ENCODE measurements at places on chromosomes 2 and 18. TPM values are rescaled to one million over a fixed set of nuclear protein-coding genes. Genes with fewer than 3 reads are reported as not detected.

FOXD4L1 gene
- not detected for total RNA-seq

REG1B gene
- total RNA-seq: not detected

HOXD8 gene
- total RNA-seq: 1.2 TPM

VWA3B gene
- not detected for total RNA-seq

ZSWIM2 gene
- not detected for total RNA-seq

NYAP2 gene
- total RNA-seq: not detected
